ENCODE measurements at places on chromosomes 7 and 10. TPM values are rescaled to one million over a fixed set of nuclear protein-coding genes. Genes with fewer than 3 reads are reported as not detected.
A peak's percentile ranks its signal among the peaks of the same experiment; 100 is the strongest.

DNA sequence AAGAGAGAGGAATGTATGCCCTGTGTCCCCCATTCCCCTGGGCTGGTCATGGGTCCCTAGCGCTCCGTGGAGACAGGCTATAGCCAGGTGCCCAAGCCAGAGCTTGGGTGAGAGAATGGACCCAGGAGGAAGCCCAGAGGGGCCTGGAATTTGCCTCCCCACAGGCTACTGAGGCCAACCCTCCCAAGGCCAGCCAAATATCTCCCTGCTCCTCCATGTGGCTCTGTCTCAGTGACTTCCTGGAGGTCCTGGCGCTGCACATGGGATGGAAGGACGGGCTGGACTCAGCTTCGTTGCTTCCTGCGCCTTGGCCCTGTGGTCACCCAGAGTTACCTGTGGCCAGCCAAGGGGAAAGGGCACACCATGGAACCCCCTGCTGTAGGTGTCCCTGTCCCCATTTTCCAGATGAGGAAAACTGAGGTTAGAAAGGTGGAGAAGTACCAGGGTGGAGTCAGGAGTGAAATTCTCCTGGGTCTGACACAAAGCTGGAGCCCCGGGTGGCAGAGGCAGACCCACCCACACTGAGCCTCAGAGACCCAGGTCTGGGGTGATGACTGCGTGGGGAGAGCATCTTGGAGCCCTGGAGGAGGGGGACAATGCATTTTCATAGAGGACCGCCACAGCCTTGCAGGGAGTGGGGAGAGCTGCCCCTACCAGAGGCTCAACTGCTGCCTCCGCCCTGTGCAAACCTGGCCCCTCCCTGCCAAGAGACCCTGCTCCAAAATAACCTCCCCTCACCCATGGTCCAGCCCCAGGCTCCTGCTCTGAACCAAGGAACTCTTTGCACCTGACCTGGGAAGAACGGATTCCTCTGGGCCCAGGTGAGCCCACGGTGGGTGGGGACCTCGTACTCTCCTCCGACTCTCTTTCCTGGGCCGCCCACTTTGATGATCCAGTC, 42.6 kb downstream of the TMEM270 start:
- no peak for DNase-seq

GRCh38 chr7:116647861-116648260, 24.1 kb upstream of the MET start:
- DNase-seq: no peak

DNA sequence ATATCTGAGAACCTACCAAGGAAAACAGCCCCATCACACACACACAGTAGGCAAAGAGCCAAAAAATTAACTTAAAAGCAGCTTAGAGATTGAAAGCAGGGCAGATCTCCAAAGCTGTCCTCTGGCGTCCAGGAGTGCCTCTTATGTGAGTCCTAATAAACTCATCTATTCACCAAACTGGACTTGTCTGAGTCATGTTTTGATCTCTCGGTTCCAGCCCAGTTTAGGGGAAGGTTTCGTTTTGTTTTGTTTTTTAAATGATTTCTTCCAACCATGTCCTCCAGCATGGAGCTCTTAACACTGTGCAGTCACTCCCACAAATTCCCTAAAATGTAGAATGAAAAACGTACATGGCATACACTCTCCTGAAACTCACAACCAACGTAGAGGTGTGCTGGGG, 6.7 kb upstream of the PRSS37 start:
- no peak for DNase-seq

Gene PON1
- not detected for total RNA-seq

- no peak for DNase-seq
Measured at GRCh38 chr7:24713850-24714675, 43.2 kb downstream of the GSDME start.

- DNase-seq: peak; percentile 95
Measured at GRCh38 chr7:99374111-99375064, at the start of gene ARPC1B. Gene ARPC1B (plus strand): TSS chr7:99374730. CDS start chr7:99385715, 10,985 bp downstream.

DNA sequence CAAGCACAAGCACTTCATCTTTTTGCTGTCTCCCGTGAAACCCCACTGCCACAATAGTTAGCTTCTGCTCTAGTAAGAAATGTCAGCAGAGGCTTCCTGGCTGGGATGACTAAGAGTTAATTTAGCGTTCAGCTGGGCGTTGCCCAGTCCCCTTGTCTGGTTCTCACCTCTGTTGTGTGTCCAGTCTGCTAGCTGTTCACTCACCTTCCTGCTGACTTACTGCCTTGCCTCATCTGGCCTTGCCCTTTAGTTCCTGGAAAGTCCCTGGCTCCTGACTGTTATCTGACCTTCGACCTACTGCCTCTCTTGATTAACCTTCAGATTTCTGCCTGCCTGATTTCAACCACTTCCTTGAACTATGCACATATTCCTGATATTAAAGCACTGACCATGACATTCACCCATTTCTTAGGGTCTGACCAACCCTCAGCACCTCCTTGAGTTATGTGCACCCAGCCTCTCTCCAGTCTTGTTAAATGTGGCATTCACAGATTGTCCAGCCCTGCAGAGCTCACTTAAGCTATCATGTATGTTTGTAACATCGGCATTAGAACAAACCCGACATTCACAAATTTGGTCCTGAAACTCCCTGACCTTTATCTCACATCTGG, 30.3 kb downstream of the C7orf33 start:
- DNase-seq: no peak

GRCh38 chr10:47190301-47190700, 109.7 kb upstream of the GDF10 start:
- DNase-seq: no peak

DNA sequence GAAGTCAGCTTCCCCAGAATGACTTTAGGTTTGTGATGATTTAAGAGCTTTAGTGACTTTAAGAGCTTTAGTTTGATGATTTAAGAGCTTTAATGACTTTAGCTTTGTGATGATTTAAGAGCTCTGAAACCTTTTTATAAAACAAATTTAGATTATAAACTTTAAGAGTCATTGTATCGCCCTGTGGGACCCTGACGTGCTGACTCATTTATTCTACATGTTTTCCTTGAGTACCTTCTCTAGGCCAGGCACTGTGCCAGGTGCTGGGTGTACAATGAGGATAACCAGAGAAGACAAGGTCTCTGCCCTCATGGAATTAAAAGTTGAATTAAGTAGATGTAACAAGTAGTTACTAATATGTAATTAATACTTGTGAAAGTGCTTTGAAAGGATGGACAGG, 45.4 kb downstream of the CNNM1 start:
- no peak for DNase-seq

DNA sequence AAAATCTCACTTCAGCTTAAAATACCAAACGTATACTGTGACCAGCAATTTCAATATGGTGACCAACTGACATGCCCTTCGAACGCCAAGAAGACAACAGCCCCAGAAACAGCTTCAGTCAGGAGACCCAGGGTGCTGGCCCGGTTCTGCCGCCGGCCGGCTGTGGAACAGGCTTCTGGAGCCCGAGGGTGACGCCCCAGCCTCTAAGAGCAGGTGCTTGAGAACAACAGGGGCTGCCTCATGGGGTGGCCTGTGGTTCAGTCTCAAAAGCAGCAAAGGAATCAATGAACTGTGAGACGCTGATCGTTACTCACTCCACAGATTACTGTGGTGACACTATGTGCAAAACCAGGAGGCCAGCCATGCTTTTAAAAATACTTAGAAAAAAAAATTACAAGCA, 17.3 kb downstream of the GPER1 start:
- peak; percentile 64 for DNase-seq

DNA sequence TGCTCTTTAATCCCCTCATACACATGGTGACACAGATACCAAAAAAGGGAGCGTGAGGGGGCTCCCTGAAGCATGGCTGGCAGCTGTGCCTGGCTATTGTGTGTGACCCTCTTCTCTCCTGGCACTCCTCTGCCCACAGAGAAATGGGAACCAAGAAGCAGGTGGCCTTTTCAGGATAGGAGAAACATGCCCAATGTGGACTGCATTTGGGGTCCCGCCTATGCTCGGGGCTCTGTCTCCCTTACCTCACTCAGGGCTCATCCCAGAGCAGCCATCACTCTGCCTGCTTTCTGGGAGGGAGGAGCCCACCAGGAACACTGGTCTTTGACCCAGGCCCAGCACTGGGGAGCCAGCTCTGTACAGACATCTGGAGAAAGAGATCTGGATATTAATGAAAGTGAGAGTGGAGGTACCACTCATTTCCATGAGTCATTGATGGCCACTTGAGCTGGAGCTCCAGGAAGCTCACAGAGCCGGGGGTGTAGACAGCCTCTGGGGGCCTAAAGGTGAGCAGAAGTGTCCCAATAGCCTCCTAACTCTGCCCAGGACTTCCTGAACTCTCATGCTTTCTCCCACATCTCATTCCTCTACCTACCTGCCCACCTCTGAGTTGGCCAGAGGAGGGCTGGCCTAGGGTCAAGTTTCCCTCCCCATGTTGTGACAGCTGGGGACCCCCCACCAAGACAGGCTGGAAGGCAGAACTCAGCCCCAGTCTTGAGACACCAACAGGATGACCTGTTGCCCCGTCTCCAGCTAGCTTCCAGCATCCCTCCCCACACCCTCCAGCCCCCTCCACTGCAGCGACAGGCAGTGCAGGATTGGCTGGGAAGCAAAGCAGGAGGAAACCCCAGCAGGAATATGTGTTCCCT, 42.6 kb downstream of the DRGX start:
- DNase-seq: no peak

- no peak for DNase-seq
Measured at GRCh38 chr10:86798025-86798424, 41.6 kb downstream of the BMPR1A start.

- no peak for DNase-seq
Measured at GRCh38 chr10:114987995-114988394, 50.0 kb downstream of the TRUB1 start.

DNA sequence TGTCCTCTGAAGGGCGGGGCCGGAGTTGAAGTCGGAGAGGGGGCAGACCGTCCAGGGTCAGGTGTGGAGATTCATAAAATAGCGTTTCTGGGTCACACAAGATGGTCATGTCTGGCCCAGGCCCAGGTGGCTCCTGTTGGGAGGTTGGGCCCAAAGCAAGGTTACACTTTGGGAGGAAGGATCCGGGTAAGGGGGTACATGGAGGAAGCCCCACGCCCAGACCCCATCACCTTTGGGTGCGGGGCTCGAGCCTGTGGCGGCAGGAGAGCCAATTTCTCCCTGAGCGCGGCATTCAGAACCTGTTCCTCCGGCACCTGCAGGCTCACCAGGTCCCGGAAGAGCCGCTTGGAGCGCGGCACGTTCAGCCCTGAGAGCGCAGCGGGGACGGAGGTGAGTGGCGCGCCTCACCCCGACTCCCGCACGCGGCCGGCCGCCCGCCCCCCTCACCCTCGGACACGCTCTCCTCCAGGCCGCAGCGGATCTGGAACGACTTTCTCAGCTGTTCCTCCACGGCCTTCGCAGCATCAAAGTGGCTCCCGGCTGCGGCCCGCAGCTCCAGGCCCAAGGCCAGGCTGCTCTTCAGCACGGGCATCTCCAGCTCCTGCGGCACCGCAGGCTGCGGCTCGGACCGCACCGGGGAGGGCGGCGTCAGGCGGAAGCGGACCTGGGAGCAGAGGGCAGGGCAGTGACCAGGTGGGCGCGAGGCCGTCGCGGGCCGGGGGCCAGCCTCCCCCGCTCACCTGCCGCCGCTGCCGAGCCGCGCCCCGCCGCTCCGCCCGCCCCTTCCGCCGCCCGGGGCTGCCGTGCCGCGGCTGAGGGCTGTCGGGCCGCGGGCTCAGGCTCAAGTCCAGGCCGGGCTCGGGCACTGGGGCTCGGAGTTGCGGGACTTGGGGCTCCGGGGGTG, 644 bp downstream of the PPP1R35 start:
- peak; percentile 74 for DNase-seq

- DNase-seq: no peak
Measured at GRCh38 chr7:49264530-49264929, 340.2 kb downstream of the CDC14C start.

Gene SPAM1
- total RNA-seq: not detected

GRCh38 chr10:74190494-74190893, 39.5 kb downstream of the ADK start:
- no peak for DNase-seq

DNA sequence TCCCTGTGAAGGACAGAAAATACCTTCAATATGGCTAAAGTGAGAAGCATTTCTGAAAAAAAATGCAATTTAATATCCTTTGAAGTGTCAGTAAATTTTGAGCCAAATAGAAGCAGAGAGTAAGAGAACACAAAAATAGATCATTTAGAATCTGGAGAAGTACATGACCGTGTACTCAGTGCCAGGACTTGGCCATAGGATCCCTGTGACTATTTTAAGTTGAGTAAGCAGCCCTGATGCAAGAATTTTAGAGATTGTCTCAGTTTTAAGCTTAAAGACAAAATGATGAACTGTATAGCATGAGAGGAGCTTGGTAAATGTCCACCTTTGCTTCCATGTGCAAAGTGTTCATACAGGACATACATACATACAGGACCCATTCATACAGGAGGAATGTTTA, 2.5 kb downstream of the PTER start:
- DNase-seq: no peak

Measured in Right ventricle myocardium inferior (tissue), 1 donor.